ENCODE measurements at places on chromosomes 16 and 17.

- no peak for DNase-seq
These were observed 12.6 kb downstream of the DUSP14 start for GRCh38 chr17:37502009-37502936.

DNA sequence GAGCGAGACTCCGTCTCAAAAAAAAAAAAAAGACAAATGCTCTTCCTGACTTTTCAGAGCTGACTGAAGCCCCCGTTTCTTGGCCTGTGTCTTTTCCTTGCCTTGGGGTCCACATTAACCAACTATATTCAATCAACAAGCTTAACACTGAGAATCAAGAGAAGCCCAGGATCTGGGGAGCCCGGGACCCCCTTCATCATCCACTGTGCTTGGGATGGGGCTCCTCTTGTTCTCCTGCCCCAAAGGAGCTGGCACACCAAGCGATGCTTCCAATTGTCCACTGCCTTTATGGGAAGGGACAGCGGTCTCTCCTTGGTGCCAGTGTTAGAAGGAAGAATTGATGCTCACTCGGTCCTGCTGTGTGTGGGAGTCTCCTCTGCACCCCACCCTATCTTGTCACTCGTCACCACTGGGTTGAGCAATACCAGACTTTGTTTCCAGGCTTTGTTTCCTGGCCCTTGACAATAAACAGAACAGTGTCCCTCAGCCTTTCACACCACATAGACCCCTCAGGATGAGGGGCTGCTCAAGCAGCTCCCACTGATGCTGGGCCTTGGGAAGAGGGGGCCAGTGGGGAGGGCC lies 146.7 kb downstream of the KCNJ12 start:
- DNase-seq = no peak

DNA sequence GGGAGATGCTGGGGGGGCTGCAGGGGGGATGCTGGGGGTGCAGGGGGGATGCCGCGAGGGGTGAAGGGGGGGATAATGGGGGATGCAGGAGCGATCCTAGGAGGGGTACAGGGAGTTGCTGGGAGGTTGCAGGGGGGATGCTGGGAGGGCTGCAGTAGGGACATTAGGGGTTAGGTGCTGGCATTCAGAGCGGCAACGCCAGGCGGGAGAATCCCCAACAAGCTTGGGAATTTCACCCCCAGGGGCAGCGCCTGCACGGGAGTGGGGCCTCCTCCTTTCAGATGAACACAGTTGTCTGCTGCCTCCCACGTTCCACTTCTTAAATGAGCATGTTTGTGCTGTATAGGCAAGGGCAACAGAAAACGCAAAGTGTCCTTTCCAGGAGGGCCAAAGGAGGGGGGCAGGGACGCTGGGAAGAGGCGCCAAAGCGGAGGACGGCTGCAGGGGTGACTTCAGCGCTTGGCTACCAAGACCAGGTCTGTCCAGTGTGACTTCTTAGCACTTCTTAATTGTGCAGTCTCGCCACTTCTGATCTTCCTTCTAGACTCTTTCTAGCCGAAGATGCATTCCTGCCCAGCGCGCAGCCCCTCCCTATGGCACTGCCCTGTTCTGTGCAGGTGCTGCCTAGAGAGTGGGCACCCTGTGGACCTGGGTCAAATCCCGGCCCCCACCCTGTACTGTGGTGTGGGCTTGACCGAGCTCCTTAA lies 2.0 kb upstream of the SLC6A4 start:
- DNase-seq = no peak

GRCh38 chr16:50316848-50317630 lies 50.7 kb downstream of the ADCY7 start:
- no peak for DNase-seq

- no peak for DNase-seq
These were observed 128.0 kb upstream of the CACNG5 start for GRCh38 chr17:66706851-66707450.

GRCh38 chr17:74080656-74081582 lies 122.6 kb upstream of the RPL38 start:
- no peak for DNase-seq

- DNase-seq = no peak
These were observed 981 bp downstream of the BEAN1 start for GRCh38 chr16:66427871-66428681.

DNA sequence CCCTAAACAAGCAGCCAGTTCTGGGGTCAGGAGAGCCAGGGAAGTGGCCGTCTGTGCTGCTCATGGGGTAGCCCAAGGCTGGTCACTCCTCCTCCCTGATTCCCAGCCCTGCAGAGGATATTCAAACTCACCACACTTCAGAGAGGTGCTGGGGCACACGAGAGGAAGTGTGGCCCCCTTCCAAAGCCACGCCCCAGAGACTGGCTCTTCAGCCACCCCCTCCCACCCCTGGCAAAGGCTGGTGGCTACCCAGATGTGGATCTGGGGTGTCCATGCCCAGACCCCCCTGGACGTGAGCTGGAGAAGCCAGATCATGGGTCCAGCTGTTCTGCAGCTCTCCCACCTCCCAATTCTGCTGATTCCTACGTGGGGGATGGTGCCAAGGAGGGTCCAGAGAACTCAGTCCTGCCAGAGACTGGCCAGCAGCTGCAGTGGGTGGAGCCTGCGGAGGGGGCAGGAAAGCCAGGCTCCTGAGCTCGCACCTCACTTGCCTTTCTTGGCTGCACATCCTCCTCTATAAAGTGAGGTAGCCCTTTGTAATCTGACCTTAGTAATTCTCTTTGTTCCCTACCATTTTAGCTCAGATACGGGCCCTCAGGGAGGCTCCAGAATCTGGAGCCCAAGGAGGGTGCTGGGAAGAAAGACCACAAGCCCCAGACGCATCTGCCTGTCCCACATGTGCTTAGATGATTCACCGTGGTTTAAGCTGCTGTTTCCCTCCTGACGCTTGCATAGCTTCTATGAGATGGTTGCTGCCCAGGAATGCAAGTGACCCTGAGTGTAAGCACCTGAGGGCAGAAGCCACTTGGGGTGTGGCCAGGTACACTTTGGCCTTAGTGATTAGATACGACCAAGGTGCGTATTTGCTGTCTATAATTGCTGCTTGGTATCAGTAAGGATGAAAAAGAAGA lies 15.3 kb downstream of the SDK2 start:
- DNase-seq = no peak

GRCh38 chr17:76826330-76827068 lies 41.7 kb upstream of the MGAT5B start:
- no peak for DNase-seq

DNA sequence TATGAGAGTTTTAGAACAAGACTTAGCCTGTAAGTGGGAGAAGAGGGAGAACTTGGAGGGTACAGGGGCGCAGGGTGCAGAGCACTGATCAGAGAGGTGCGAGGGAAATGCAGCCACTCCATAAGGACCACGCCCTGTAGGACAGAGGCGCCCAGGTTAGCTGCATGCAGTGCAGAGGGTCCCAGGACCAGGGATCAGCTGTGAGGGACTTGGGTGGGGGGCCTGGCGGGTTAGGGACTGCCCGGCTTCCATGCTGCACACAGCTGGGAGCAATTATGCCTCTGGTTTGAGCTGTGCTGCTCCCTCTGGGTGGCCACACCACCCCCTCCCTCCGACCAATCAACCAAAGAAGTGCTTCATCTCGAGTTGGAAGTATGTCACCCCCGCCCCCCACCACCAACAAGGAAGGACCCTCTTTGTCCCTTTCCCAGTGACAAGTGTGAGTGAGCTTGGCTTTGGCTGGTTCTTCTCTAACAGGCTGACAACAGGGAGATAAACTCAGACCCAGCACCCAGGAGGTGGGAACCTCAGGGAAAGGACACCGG lies 22.2 kb upstream of the CLEC18A start:
- DNase-seq = no peak

DNA sequence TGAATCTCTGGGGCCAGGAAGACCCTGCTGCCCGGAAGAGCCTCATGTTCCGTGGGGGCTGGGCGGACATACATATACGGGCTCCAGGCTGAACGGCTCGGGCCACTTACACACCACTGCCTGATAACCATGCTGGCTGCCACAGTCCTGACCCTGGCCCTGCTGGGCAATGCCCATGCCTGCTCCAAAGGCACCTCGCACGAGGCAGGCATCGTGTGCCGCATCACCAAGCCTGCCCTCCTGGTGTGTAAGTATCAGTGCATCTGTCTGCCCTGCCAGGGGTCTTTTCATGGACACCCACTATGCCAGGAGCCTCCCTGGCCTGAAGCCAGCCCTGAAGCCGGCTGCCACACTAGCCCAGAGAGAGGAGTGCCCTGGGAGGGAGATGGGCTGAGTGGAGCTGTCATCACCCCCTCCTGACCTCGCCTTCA lies at the start of gene CETP:
Gene CETP (plus strand): TSS at position 100 of the 431 bp plus-strand sequence. CDS start 30 bp downstream, at position 130.
- no peak for DNase-seq

- no peak for DNase-seq
These were observed 36.4 kb downstream of the CDK5R1 start for GRCh38 chr17:32523017-32523680.

- DNase-seq = no peak
These were observed 29.9 kb upstream of the TBX2 start for GRCh38 chr17:61369751-61370150.

GRCh38 chr17:75950855-75951554 lies 10.2 kb upstream of the FBF1 start:
- no peak for DNase-seq

- no peak for DNase-seq
These were observed 28.0 kb upstream of the MAF start for GRCh38 chr16:79628501-79628975.

DNA sequence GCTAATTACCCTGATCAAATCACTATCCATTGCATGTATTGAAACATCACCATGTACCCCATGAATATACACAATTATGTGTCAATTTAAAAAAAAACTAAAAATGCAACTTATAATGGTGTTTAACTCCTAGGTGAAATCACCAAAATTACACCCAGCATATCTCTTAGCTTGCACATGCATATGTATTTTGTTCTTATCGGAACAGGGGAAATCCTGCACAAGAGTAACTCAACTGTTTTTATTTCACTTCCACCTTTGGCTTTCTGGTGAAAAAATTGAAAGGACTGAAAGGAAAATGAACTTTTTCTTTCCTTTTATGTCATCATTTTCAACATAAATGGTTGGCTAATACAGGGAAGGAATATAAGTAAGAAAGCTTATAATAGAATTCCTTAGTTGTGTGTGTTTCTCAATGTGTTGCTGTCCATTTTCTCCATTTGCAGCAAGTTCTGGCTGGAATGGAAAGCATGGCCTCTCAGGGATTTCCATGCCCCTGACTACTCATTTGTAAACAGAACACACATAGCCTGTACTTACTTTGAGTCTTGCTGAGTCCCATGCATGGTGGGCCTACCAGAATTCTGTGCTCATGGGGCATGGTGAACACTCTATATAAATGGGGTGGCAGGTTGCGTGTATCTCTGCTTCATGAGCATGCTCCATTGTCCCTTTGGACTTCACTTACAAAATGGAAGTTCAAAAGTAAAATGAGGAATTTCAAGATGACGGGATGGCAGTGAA lies 462.0 kb downstream of the HS3ST3B1 start:
- DNase-seq = no peak

DNA sequence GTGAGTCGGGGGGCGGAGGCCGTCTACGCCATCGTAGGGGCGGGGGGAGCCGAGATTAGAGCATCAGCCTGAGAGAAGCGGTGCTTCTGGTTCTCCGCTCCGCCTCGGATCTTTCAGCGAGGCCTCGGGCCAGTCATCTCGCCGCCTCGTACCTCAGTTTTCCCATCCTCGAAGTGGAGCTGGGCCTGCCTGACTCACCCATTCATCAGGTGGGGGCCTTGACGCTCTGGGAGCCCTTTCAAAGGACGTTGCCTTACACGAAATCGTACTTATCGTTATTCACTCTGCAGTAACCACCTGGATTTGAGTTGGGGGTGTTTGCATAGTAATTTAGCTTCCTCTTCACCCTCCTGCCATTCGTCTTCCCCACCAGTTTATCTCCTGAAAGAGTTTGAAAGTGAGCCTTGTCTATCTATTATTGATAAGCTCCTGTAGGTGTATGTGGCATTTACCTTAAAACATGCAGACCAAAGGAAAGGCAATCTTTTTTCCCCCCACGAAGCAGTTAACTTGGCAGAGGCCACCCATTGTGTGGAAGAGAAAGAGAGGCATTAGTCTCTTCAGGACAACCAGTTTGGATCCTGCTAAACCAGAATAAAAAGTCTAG lies 674 bp downstream of the TAF15 start:
- DNase-seq = no peak

- no peak for DNase-seq
These were observed 6.7 kb upstream of the LPO start for GRCh38 chr17:58231641-58232040.

DNA sequence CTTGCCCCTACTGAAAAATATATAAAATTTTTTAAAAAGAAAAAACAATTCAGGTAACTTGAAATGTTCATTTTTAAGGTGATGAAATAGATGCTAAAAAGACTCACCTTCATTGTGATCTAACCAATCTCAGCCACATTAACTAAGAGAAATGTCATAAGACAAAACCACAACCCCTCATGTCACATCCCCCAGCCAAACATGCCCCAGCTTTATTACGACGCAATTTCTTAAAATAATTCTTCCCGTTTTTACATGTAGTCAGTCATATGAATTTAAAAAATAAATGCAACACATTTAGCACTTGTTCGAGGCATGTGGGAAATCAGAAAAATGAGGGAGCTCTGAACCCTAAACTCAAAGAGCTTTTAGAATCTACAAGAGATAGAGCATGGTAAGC lies 9.5 kb downstream of the AMFR start:
- DNase-seq = no peak

DNA sequence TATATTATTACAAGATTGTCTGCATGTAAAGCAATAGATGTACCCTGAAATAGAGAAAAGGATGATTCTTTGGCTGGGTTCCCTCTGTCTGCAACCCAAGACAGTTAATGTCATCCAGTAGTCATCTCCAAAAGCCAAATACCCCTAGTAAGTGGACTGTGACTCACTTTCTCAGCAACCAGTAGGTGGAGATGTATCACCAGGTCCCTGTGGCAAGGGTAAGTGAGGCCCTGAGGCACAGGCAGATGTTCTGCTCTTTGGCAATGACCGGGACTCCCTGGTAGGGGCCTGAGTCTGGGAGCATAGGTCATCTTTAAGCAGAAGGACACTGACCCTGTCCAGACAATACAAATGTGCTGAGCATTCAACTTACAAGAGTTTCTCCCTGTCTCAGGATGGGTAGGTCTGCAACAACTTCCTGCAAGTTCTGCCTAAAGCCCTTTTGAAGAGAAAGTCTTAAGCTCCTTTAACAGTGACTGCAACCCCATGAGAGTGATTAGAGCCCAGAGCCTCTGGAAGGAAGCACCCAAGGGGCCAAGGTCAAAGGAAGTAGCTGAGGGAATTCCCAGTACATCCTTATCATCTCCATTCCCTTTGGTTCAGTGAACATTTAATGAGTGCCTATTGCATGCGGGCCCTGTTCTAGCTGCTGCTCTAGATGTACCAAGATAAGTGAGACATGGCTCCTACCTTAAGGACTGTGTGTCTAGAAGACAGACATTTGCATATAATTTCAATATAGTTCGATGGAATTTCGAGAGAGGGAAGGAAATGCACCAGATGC lies 31.9 kb downstream of the PMP22 start:
- DNase-seq = no peak

DNA sequence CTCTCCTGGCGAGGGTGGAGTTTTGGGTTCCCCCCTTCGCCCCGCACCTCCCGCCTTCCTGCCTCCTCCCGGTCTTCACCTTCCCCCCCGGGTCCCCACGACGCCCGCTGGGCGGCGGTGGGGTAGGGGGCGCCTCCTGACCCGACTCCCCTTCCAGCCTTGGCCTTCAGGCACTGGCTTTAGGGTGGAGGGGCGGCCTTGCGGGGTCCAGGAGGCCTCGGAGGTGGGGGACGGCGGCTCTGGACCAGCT lies 2.4 kb downstream of the SLC16A3 start:
- no peak for DNase-seq
